ENCODE measurements at places on chromosomes 6 and 20.

DNA sequence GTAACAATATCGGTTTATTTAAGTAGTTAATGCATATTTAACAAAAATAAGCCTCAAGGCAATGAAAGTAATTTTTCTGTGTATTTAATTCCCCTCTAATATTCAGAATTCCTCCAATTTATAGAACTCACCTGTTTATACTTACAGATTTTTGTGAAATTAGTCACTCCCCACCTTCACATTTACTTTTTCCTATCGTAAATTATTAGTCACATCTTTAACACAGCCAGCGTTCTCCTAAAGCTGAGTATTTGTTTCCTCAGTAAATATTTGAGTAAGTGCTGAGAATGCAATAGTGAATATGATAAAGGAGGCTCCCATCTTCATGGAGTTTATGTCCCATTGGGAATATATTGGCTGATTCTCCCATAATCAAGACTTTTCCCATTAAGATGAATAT lies 88.0 kb downstream of the SYCP2 start:
- DNase-seq, result no peak

DNA sequence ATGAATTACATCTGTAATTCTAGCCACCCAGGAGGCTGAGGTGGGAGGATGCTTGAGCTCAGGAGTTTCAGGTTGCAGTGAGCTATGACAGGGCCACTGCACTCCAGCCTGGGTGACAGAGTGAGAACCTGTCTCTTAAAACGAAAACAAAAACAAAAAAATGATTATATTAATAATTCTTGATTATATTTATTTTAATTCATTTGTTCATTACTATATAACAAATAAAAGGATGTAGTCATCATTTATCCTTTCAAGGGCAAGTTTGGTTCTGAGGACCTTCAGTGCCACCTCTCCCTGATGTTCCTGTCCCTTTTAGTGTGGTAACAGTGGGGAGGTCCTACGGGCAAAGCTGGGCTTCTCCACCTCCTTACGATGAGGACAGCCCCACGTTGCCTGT lies 167.1 kb upstream of the SCGN start:
- DNase-seq, result no peak

DNA sequence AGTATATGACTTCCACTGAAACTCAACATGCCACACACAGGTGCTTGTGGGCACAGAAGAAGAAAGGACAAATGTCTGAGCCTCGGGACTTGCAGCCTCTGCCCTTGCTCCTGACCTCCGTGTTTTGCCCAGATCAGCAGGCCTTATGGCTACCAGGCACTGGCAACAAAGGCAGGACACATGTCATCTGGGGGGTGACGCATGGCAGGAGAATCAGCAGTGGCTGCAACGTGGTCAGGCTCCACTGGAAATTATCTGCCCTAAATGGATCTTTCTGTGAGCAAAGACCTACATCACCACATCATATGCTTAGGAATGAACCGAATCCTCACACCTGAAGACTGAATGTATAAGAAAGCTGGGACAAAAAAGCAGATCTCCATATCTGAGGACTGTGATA lies 78.9 kb downstream of the ELOVL5 start:
- peak; percentile 27 for DNase-seq

DNA sequence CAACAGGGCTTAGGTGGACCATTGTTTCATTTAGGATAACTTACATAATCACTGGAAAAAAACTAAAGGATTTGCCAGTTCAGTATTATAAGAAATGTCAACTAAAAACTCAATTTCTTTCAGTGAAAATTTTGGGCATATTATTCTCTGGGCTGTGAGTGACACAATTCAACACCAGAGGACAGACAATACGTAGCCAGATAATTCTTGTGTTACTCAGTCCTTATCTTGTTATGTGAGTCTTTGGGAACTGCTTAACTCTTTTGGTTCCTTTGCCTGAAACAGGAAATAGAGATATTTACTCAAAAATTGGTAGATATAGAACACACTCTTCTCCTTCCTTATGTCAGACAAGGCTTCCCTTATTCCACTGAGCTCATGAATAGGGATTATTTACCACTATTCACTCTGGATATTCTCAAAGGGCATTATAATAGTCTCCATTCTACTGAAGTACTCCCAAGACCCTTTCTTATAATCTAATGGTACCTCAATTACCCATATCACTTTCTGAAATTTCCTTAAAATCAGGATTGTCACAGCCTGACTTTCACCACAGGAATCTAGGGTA lies 4.9 kb upstream of the BEND6 start:
- DNase-seq, result no peak

GRCh38 chr6:159065091-159065490 lies 20.3 kb upstream of the TAGAP start:
- no peak for DNase-seq

- DNase-seq, result no peak
Measured at GRCh38 chr6:160049346-160049745, 72.3 kb upstream of the SLC22A1 start.
